Pericardium fibroblast (primary cell): ENCODE measurements at places on chromosomes 5 and 9. TPM values are rescaled to one million over a fixed set of nuclear protein-coding genes. Genes with fewer than 3 reads are reported as not detected.

Gene ZNF608
- total RNA-seq = 7.1 and 10.5 TPM in 2 replicates

Gene OLFML2A
- 26.7 and 102 TPM in 2 replicates for total RNA-seq

Gene ZNF879
- 2.0 and 6.2 TPM in 2 replicates for total RNA-seq

Gene MAMDC2
- total RNA-seq = 6.1 and 7.7 TPM in 2 replicates

Gene CDX1
- total RNA-seq = 0.12 and 0.60 TPM in 2 replicates

Gene ALDH1A1
- 6.9 and 25.0 TPM in 2 replicates for total RNA-seq

Gene SLC25A2
- total RNA-seq = not detected in 2 replicates
